CD4-positive, alpha-beta T cell treated with Interleukin-15 for 1 hour (primary cell): ENCODE measurements at places on chromosomes 11 and 22.

GRCh38 chr11:97965849-97966646 is 1054.7 kb upstream of the CNTN5 start:
- DNase-seq: no peak

DNA sequence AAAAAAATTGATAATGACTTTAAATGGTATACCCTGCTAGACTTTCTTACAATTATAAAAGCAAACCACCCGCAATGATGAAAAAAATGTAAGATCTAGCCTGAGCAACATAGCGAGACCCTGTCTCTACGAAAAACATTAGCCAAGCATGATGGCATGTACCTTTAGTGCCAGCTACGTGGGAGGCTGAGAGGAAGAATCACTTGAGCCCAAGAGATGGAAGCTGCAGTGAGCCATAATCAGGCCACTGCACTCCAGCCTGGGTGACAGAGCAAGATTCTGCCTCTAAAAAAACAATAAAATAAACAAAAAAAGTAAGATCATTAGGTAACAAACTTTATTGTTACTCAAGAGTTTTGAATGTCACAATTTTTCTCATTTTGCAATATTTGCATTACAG is 39.2 kb downstream of the KMT5B start:
- DNase-seq: no peak

GRCh38 chr11:47489395-47489755 is 40.4 kb upstream of the RAPSN start:
- no peak for DNase-seq

- no peak for DNase-seq
These were observed 32.9 kb downstream of the RBFOX2 start for GRCh38 chr22:35995772-35996171.

DNA sequence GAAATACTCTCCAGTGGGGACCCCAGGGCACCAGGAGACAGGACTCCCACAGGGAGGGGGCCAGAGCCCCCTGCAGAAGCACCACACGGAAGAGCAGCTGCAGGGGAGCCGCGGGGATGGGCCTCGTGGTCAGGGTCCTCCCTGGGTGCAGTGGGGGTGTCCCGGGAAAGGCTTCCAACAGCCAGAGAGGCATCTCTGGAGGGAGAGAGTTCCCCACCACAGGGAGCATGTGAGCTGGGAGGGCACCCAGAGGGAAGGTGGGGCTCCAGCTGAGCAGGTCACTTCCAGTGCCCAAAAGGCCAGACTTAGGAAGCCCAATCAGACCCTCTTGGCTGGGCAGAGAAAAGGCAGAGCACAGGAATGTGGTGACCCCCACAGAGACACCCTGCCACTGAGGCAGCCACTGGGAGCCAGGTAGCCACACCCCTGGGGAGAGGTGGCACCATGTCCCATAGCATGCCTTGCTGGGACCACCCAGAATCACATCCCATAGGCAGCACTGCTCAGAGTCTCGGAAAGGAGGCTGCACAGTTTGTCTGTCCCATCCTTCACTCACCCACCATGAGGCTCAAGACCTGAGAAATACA is 49.9 kb upstream of the LMO1 start:
- peak; percentile 10 for DNase-seq
